OCI-LY7 (cell line): ENCODE measurements at places on chromosomes 3 and 15. TPM values are rescaled to one million over a fixed set of nuclear protein-coding genes. Genes with fewer than 3 reads are reported as not detected.

DNA sequence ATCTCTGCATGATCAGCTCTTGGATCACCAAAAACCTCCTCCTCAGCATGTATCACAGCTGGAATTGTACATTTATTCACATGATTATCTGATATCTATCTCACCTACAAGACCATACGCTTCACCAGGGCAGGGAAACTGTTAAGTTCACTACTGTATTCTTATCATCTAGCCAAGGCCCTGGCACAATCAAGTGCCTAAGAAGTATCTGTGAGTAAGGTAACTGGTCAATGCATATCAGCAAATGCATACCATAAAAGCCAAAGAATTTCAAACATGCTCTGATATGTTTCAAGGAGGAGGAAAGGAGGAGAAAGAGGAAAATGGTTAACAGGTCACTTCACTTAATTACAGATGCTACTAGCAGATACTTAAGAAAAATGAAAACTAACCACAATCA is 158.4 kb downstream of the LIPC start:
- DNase-seq = no peak

- DNase-seq = no peak
Observed at GRCh38 chr3:16568115-16568514, 37.1 kb downstream of the DAZL start.

The TYRO3 gene
- 0.13 and 0.48 TPM in 2 replicates for total RNA-seq

DNA sequence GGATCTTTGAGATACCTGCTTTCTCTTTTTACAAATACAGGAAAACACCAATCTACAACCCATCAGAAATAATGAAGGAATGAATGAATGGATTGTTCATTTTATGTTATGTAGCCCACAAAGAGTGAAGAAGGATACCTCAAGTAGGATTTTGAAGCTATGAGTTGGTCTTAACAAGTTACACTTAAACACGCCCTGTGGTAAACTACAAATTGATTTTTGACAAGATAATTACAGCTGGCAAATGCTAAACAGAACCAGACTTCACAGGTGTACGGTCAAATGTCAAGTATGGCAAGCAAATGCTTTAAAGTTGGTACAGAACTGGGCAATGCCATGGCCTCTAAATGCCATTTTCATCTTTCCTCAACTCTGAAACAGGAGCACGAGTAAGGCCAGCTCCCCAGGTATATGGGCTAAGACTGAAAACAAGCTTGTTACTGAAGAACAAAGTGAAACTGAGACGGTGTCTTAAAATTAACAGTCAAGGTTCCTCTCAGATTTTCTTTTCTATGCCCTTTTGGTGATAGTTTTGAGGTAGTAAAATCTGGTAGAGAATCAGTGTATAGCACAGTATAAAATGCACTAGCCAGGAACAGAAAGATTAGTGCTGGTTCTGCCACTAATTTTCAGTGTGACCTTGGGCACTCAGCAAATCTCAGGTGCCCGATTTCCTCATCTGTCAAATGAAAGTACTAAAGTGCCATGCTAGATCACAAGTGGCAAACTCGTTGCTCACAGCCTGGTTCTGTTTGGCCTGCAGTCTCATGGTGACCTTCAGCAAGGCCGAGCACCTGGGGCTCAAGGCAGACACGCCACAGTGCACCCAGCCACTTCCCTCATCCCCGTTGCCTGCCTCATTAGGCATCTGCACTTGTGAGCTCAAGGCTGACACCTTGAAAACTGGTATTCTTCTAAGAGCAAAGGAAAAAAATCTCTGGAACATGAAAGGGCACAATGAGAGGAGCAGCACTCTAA is 9.5 kb downstream of the RUVBL1 start:
- DNase-seq = peak; percentile 83

The NR1I2 gene
- not detected in 2 replicates for total RNA-seq

GRCh38 chr3:16841904-16842271 is 42.9 kb upstream of the PLCL2 start:
- DNase-seq = peak; percentile 74

GRCh38 chr3:194386066-194386465 is 13.0 kb downstream of the GP5 start:
- DNase-seq = no peak

- peak; percentile 23 for DNase-seq
Observed at GRCh38 chr3:196868297-196868661, 559 bp downstream of the SENP5 start.

DNA sequence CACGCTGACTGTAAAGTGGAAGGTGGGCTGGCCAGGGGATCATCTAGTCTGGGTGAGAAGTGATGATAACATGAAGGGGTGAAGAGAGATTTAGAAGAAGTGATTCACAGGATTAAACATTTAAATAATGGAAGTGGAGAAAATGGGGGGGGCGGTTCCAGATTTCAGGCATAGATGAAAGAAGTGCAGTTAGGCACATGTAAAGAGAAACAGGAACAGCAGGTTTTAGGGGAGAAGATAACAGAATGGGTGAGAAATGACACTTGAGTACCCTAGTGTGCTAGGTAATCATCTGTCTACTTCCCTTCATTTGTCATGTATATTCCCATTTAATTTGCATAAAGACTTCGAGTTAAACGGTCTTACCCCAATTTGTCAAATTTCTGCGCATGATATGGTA is 15.3 kb downstream of the B3GNT5 start:
- no peak for DNase-seq

The SMCO1 gene
- not detected in 2 replicates for total RNA-seq

- DNase-seq = no peak
Observed at GRCh38 chr3:89223188-89223587, 115.8 kb downstream of the EPHA3 start.

The CLDN18 gene
- not detected in 2 replicates for total RNA-seq

The ZPLD1 gene
- not detected in 2 replicates for total RNA-seq

DNA sequence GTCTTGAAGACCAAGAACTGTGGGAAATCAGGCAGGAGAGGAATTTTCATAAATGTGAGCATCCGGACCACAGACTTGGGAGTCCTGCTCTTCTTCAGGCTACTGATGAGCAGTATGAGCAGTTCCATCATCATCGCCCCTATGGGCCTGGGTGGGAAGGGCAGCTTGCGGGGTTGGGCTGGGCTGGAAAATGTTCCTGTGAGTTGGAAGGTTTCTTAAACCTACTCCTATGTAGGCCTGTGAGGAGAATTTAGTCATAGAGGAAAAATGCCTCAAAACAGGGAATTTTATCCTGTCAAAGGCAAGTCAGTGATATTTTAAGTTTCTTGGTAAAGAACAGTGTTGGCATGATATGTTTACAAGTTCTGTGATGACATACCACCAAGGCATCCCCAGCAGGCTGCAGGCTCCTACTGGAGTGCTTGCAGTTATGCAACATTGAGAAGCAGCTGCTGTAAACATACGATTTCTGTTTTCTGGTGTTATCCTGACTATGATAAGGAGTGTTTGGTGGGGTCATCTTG is 10.3 kb downstream of the MASP1 start:
- no peak for DNase-seq

The AHSG gene
- not detected in 2 replicates for total RNA-seq

The NPAP1 gene
- total RNA-seq = not detected in 2 replicates

DNA sequence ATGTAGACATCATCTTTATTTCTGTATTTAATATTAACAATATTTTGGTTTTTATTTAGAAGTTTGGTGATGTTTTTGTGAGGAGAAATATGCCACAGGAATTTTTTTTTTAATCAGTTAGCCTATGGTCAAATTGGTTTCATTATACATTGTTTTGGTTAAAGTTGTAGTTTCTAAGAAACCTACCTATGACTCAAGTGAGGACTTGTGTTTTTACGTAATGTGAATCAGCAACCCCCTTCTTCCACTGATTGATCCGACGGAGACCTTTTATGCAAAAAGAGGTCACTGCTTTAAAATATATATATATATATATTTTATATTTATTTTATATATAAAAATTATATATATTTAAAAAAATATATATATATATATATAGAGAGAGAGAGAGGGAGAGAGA is 698.1 kb downstream of the FHIT start:
- DNase-seq = no peak

DNA sequence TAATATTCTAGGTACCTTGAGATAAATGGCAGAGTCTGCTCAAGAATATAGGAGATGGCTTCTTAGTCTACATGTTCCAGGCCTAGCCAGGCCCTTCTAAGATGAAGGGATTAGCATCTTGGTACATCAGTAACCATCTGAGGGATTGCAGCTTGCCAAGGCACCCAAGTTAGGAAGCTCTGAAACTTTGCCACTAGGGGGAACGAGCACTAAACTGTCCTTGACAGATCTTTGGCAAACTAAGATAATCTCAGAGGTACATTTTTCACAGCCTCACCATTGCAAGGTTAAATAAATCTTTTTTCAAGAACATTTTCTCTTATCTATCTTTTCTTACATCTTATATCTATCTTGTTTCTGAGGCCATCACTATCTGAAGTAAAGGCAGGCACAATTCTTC is 351.2 kb downstream of the RAP2B start:
- peak; percentile 26 for DNase-seq

The ARHGEF3 gene
- 21.7 and 26.9 TPM in 2 replicates for total RNA-seq

GRCh38 chr3:107392549-107393165 is 15.4 kb downstream of the CCDC54 start:
- no peak for DNase-seq

GRCh38 chr3:46948830-46949671 is 27.5 kb downstream of the CCDC12 start:
- no peak for DNase-seq

The SPTBN5 gene
- total RNA-seq = 0.04 and 0.17 TPM in 2 replicates

GRCh38 chr3:134650431-134651346 is at the start of gene KY:
Gene KY, minus strand, starts transcription at chr3:134651022. Its CDS starts 62 bp downstream, at chr3:134650960.
- no peak for DNase-seq

- no peak for DNase-seq
Observed at GRCh38 chr3:44932986-44933944, 42.7 kb downstream of the ZDHHC3 start.

GRCh38 chr3:195877767-195878423 is 30.5 kb downstream of the TNK2 start:
- no peak for DNase-seq

The GHSR gene
- total RNA-seq = not detected in 2 replicates

DNA sequence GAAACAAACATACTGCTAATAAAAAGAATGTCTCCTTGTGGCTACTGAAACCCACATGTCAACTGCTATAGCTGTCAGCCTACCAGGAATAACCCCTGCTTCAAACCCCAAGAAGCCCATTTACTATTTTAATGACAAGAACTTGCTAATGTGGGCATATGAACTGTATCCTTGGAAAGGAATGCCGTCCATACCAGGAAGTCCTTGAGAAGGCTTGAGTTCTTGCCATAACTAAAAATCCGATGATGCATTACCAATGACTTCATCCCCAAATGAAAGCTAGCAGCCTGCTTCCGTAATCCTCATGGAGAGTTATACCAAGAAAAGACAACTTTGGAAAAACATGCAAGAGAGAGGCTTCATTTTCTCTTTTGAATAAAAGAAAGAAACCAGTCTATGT is 34.8 kb downstream of the MINDY4B start:
- no peak for DNase-seq

- peak; percentile 38 for DNase-seq
Observed at GRCh38 chr15:90200534-90201129, 498 bp upstream of the SEMA4B start.

- DNase-seq = no peak
Observed at GRCh38 chr3:123113889-123114450, 47.1 kb downstream of the PDIA5 start.

GRCh38 chr3:185724761-185725160 is 100.1 kb downstream of the IGF2BP2 start:
- DNase-seq = no peak

GRCh38 chr15:48679952-48680351 is 34.4 kb upstream of the FBN1 start:
- DNase-seq = no peak

DNA sequence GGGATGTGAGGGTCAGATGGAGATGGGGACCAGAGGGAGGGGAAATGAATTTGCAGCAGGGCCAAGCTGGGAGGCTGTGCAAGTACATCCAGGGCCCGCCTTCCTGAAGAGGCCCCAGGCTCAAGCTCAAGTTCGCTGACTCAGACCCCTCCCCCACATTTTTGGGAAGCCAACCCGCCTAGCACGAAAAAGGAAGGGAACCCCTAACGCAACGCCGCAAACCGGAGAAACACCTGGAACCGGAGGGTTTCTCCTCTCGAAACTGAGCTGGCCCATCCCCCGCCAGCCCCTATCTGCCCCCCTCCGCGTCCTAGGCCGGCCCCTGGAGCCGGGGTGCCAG is 624 bp downstream of the AP3B2 start:
- DNase-seq = no peak

DNA sequence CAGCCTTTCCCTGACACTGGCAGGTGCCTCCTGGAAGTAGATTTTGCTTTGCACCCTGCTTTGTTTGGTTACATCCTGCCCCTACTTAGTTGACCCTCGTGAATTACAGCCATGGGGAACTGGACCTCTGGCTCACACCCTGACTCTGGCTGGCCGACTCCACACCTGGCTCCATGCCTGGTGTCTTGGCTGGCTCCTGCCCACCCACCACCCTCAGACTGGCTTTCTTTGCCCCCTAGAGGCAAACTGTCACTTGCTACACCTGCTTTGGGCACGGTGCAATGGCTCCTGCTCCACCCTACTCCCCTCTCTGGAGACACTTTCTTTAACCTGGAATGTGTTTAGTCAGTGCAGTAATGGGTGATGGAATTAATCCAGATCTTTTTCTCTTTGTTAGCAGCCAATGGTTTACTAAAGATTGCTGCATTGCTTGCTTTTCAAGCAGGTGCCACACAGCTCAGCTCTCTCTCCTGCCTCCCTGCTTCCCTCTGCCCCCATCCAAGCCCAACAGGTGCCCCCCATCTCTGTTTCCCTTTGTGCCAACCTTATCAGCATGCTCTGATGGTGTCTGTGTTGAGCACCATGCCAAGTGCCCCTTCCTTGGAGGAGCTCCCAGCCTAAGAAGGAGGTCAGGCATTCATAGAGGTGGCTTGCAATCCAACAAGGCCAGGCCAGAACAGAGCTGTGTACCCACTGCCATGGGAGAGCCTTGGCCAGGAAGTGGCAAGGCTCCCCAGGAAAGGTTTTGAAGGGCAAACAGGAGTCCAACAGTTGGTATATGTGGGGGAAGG is 38.4 kb downstream of the RASGRF1 start:
- no peak for DNase-seq

- DNase-seq = no peak
Observed at GRCh38 chr3:109702252-109702651, 364.9 kb upstream of the DPPA4 start.

DNA sequence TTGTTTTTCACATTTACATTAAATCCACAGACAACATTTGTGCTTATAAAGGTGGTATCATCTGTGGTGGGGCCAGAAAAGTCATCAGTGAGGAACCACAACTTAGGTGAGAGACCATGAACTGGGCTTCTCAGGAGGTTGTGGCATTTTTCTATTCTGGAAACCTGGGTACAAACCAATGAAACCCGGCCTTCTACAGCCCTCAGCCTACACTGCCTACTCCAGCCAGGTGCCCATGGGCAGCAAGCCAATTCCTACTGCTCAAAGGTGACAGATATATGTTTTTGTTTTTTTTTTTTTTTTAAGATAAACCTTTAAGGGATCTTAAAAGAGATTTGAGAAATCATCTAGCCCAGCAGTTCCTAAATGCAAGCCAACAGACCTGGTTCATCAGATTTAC is 20.3 kb downstream of the SPG21 start:
- no peak for DNase-seq

The SLC28A1 gene
- total RNA-seq = not detected in 2 replicates

GRCh38 chr3:194070634-194071409 is 65.1 kb upstream of the HES1 start:
- DNase-seq = peak; percentile 86
